ENCODE measurements at places on chromosomes 12 and 14.

- no peak for DNase-seq
Observed at GRCh38 chr14:74569806-74570591, 42.0 kb downstream of the LTBP2 start.

DNA sequence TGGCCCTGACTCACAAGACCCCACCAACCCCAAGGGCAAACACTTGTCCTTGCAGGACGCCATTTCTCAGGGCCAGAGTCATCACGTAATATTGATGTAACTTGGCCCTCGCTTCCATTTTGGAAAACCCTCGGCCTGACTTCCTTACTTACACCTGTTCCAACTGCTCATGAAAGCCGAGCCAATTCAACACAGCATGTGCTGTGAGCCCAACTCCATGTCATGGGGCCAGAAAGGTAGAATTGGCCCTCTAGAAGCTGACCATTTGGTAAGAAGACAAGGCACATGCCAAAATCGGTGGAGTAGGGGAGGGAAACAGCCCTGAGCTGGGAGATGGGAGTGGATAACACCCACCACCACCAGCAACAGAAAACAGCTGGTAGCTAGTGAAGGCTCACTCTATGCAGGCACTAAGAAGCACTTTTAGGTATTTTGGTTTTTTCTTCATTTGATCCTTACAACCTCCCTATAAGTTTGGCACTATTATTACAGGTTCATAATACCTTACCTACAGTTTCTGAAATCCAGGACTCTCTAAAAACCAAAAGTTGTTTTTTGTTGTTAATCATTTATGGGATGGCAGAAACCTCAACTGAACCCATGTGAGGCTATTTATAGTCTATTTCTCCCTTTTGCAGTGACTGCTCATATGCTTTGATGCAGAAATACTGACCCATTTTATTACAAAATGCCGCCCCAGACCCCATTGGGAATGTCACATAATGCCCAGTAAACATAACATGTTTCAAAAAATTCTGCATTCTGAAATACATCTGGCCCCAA is 6.5 kb downstream of the TTC7B start:
- DNase-seq, result no peak

DNA sequence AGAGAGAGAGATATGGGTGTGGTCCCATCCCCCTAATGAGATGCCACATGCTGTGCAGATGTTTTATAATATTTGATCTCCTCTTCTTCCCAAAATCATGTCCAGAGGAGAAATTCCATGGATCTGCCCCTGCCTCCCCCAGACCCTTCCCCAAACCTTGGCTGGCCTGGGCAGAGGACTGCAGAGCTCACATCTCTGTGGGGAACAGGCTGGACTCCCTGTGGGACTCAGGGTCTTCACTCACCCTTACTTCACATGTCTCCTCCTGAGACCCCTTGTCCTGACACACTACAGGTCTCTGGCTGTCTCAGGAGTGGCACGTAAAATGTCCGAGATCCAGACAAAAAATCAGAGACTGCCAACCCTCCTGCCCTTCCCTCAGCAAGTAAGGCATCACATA is 76.0 kb upstream of the CAPRIN2 start:
- no peak for DNase-seq

- no peak for DNase-seq
Observed at GRCh38 chr12:46400406-46400805, 27.8 kb upstream of the SLC38A2 start.

DNA sequence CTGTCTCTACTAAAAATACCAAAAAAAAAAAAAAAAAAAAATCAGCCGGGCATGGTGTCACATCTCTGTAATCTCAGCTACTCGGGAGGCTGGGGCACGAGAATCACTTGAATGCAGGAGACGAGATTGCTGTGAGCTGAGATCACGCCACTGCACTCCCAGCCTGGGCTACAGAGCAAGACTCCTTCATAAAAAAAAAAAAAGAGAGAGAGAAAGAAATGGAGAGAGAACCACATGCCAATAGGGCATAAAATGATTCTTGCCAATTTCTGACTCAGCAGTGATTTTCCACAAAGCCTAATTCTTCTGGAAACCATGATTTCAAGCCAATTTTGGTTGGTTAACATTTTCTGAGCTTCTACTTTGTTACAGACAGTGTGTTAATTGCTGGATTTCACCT is 250.4 kb upstream of the SEL1L start:
- no peak for DNase-seq

DNA sequence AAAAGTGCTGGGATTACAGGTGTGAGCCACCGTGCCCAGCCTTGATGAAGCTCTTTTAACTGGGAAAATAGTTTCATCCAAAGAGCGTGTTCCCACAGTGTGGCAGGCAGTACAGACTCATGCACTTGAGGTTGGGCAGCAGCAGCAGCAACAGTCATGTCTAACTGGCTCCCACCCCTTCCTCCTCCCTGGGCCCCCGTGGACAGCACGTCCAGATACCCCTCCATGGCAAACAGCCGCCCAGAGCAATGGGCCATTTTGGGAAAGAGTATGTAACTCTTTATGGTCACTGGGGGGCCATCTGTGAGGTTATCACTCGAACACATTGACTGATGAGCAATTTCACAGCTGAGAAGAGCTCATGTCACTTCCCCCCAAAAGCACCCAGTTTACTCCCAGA is 279.1 kb upstream of the NOS1 start:
- DNase-seq, result no peak

DNA sequence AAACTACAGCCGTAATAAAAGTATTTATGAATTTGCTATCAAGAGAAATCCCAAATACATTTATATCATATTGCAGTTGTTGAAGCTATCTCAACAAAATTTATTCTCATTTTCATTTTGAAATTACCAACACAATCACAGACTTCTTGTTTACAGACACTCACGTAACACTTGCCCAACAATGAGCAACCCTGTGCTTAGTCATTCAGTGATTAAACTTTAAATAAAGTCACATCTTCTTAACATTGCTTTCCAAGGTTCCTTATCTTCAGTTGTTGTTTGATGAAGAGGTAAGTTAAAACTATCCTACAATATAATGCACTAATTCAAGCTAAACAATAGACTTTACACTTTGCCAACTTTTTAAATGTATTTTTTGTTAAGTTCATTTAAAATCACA is 601.8 kb downstream of the SLC16A7 start:
- DNase-seq, result no peak

- DNase-seq, result peak; percentile 50
Observed at GRCh38 chr12:29783773-29784666, at the start of gene TMTC1. TSS of gene TMTC1 (minus strand) at chr12:29783942. CDS start at chr12:29783751, 191 bp downstream.

DNA sequence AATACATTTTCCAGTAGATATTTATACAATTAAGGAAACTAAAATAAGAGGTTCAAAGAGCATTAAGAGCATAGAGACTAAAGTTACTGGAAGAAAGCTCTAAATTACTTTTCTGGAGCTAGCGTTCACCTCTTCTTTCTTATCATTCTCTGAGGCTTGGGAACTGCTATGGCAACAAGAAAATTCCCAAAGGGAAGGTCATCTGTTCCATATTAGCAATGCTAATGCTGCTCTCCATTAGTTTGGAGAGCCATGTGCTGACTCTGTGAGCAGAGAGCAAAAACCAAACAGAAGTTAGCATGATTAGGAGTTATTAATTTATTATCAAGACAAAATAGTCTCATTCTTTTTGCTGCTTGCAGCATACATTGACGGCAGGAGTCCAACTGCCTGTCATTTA is 143.1 kb upstream of the SLC16A7 start:
- DNase-seq, result no peak

DNA sequence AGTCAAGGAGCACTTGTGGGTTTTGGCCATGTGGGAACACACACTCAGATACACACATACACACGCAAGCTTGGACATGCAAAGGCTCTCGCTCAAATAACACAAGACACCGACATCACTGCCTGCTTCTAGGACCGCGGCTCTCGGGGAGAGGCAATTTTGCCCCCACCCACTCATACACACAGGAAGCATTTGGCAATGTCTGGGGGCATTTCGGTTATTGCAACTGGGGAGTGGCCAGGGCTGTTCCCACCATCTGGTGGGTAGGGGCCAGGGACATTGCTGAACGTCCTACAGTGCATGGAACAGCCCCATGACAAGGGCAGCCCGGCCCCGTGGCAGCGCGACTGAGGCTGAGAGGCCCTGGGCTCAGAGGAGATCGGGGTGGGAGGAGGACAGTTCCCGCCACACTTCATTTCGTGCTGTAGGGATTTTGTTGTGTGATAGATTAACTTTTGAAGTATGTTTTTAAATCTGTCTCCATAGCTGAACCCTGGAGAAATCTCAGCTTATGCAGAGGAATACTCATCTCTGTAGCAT is 35.6 kb downstream of the RIMBP2 start:
- DNase-seq, result no peak

DNA sequence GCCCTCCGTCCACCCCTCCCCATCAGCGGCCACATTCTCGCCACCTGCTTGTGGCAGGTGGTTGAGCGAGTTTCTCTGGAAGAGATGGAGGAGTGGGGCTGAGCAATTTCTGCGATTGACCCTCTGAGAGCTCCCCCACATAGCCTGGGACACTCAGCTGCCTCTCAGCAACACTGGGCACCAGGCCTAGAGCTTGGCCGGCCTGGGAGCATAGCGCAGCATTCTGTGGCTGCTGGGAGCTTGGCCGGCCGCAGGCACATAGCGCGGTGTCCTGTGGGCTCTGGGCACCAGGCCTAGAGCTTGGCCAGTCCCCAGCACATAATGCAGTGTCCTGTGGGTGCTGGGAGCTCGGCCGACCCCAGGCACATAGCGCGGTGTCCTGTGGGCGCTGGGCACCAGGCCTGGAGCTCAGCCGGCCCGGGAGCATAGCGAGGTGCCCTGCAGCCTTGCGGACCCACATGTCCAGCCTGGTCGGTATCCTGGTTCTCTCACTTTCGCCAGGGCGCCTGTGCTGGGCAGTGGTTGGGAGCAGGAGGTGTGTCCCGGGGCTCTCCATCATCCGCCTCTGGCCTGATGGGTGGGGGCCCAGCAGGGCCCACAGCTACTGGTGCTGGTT is 43.8 kb downstream of the LRCOL1 start:
- no peak for DNase-seq

GRCh38 chr14:46352844-46353243 is 298.7 kb downstream of the RPL10L start:
- DNase-seq, result no peak

DNA sequence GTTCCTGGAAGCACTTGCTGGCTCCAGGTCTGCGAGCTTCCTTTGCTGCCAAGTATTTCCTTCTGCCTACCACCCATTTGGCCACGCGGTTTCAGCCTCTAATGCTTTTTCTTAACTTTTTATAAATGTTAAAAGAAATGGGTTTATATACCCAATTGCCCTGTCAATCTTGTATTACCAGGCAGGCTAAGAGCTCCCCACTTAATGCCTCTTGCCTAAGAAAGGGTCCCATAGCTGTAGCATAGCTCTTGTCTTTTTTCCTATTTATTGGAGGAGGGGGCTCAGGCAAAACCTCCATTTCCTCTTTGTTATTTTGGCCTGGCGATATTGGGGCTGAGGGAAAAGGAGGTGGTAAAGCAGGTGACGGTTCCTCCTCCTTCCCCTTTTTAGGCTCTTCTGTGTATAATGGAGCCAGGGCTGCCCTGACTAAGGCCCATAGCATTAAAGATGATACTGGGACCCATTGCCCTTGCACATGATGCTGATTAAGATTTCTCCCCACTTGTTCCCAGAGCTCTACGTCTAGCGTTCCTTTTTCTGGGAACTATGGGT is 21.6 kb upstream of the BLTP3B start:
- DNase-seq, result no peak

GRCh38 chr12:10131111-10131690 is 1.2 kb upstream of the CLEC7A start:
- DNase-seq, result no peak

DNA sequence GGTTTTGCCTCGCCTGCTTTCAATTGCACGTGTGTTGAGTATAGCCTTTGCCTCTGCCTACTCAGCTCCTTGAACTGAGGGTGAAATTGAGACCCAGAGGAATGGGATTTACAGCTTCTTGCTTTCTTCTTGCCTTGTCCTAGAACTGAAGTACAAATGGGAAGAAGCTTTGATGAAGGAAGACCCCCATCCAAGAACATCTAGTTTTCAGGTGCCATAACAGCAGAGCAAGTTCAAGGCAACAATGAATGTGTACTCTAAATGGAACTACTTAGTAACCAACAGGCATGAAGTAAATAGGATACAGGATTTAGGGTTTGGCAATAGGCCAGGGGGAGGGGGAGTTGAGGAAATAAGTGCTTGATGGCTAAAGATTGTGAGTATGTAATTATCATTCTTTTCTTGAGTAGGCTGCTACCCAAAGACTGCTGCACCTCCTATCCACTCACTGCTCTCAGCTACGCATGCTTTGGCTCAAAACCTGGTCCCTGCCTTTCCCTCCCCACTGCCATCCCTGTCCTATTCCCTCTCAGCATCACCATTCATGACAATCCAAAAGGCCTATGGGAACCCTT is 2.1 kb downstream of the GPX2 start:
- no peak for DNase-seq

DNA sequence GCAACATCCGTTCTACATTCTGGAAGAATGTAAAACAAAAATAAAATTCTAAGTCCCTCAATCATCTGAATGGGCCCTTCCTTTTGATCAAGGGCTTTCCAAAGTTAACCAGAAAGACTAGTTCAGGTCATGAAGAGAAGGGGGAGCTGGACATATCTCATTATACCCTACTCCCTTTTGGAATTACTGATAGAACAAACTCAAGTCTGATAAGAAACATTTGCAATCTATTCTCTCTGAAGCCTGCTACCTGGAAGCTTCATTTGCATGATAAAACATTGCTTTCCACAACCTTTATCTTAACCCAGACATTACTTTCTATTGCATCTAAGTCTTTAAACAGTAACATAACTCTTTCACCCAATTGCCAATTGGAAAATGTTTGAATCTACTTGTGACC is 8.3 kb upstream of the ACSM4 start:
- DNase-seq, result no peak
